ENCODE measurements at places on chromosomes 4 and X.

DNA sequence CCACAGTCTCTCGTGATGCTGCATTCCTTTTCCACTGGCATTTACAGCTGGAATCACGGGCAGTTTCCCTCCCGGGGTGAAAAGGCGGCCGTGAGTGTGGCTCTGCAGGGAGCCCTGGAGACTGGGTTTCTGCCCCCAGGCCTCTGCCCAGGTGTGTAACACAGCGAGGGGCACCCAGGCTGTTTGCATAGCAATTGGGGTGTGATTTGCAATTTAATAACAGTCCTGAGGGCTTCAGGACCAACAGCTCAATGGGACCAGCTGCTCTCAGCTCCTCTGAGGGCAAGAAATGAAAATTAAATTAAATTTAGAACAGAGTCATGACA, 99.0 kb upstream of the SHOX start:
- H3K27ac ChIP-seq: no peak overlapping the region
- no peak overlapping the region for H3K4me3 ChIP-seq
- H3K4me1 ChIP-seq: peaks cover under 1% of the 10 kb centered on the region

DNA sequence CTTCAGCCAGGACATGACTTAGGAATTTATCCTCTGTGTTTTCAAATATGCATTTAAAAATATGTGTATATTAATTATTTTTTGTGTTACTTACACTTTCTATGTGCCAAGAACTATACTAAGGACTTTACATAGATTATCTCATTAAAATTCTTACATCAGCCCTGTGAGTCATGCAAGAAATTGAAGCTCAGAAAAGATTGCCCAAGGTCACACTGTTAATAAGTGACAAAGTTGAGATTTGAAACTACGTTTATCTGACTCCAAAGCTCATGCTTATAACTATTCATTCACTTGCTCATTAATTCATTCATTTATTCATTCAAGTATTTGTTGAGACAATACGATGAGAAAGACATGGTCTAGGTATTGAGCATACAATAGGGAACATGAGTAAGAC, 62.9 kb upstream of the CHRDL1 start:
- peaks cover 11% of the 10 kb centered on the region for H3K4me1 ChIP-seq
- H3K27ac ChIP-seq: no peak overlapping the region
- H3K27me3 ChIP-seq: peaks cover 4% of the 10 kb centered on the region
- H3K36me3 ChIP-seq: no peaks in the 10 kb centered on the region
- no peak for DNase-seq
- no peak overlapping the region for H3K4me3 ChIP-seq

DNA sequence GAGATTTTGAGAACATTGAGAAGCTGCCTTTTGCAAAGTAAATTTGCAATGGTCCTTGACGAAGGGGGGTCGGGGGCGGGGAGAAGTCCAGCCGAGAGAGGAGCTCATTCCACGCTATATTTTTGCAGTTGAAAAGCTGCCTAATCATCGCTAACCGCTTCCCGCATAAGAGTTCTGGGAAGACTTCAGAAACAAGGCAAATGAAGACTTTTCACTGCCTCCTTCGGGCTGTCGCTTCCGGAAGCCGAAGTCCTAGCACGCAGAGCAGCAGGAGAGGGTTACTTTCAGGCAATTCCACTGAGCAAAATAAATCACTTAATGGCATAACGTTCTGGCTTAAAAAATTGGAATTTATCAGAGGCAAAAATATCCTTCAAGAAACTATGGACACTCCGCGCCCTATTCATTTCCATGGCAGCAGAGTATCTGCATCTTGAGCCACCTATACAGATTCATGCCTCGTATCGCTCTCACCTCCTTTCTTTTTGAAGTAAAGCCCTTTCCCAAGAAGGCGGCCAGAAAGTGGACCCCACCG, 2.6 kb upstream of the LRAT start:
- H3K4me1 ChIP-seq: peaks cover 34% of the 10 kb centered on the region
- no peak for DNase-seq
- H3K36me3 ChIP-seq: no peaks in the 10 kb centered on the region
- peaks cover 77% of the 10 kb centered on the region for H3K27me3 ChIP-seq
- peak overlapping the region; percentile 63 for H3K4me3 ChIP-seq
- no peak overlapping the region for H3K27ac ChIP-seq

GRCh38 chr4:8055206-8055605, 103.4 kb downstream of the ABLIM2 start:
- peaks cover 10% of the 10 kb centered on the region for H3K27me3 ChIP-seq
- H3K36me3 ChIP-seq: peaks cover 5% of the 10 kb centered on the region
- H3K4me1 ChIP-seq: peaks cover 25% of the 10 kb centered on the region

GRCh38 chr4:136103616-136104015, 1428.7 kb downstream of the PCDH18 start:
- H3K27me3 ChIP-seq: no peaks in the 10 kb centered on the region
- no peak overlapping the region for H3K4me3 ChIP-seq
- H3K36me3 ChIP-seq: no peaks in the 10 kb centered on the region

DNA sequence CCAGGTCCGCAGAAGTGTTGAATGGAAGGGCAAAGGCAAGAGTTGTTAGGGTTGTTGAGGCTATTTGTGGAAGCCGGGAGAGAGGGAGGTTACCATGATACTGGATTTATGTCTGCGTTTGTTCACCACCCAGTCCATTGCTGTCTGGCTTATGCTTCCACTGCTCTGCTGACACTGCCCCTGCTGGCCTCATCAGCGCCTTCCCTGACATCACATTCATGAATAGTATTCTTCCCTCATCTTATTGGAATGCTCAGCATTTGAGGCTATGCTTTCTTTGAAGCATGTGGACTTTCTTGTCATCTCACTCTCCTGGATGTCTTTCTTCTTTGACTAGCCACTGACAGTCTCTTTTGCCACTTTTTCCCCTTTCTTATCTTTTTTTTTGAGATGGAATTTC, 10.3 kb downstream of the GNL3L start:
- no peak for DNase-seq
- H3K36me3 ChIP-seq: peaks cover 51% of the 10 kb centered on the region
- no peaks in the 10 kb centered on the region for H3K4me1 ChIP-seq
- no peak overlapping the region for H3K4me3 ChIP-seq
- peaks cover 4% of the 10 kb centered on the region for H3K27me3 ChIP-seq

GRCh38 chr4:174177536-174177935, 105.9 kb downstream of the FBXO8 start:
- no peak for DNase-seq
- H3K27me3 ChIP-seq: peaks cover 10% of the 10 kb centered on the region
- no peaks in the 10 kb centered on the region for H3K36me3 ChIP-seq
- H3K4me3 ChIP-seq: no peak overlapping the region
- no peaks in the 10 kb centered on the region for H3K4me1 ChIP-seq
- H3K27ac ChIP-seq: no peak overlapping the region

DNA sequence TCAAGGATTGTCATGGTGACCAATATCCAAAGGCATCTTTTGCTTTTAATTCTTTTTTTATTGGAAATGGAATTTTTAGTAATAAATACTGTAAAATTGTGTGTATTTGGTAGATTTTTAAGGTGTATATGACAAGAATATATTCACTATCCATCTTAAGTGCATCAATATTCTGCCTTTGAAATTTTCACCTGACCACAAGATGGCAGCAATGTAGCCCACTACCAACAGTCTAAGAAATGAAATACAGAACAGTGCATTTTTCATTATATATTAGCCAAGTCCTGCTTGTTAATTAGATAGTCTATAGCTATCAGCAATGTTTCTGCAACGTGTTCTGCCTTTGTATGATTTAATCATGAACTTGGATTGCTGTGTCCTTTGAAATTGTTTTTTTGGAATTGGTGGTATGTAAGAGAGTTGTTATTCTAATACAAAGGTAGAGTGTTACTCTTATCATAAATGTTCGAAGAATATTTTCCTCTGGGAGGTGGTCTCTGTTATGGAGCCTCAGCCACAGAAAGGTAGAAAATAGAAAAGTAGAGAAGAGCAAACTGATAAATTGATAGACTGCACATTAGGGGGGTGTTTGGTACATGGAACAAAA, 38.2 kb downstream of the HPGDS start:
- H3K4me3 ChIP-seq: no peak overlapping the region
- no peaks in the 10 kb centered on the region for H3K4me1 ChIP-seq
- no peaks in the 10 kb centered on the region for H3K36me3 ChIP-seq

- no peaks in the 10 kb centered on the region for H3K36me3 ChIP-seq
- no peak overlapping the region for H3K4me3 ChIP-seq
- H3K27ac ChIP-seq: no peak overlapping the region
- H3K27me3 ChIP-seq: no peaks in the 10 kb centered on the region
These were observed 242.7 kb downstream of the MID1IP1 start for GRCh38 chrX:39043838-39044550.

- no peak for DNase-seq
- H3K27me3 ChIP-seq: no peaks in the 10 kb centered on the region
- peak overlapping the region; percentile 31 for H3K27ac ChIP-seq
These were observed 157.9 kb downstream of the DHRSX start for GRCh38 chrX:2342874-2343273.

DNA sequence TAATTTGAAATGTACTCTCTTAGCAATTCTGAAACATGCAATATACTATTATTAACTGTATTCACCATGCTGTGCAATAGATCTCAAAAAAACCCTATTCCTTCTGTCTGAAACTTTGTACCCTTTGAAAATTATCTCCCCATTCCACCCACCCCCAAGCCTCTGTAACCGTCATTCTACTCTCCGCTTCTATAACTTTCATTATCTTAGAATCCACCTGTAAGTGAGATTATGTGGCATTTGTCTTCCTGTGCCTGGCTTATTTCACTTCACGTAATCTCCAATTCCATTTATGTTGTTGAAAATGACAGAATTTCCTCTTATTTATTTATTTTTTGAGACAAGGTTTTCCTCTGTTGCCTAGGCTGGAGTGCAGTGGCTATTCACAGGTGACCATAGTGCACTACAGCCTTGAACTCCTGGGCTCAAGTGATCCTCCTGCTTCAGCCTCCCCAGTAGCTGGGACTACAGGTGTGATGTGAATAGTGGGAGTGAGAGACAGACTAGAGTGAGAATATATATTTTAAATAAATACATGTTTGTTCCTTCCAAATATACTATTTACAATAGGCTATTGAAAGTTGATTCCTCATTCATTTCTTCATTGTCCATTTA, 30.5 kb downstream of the VSIG4 start:
- H3K27me3 ChIP-seq: no peaks in the 10 kb centered on the region
- H3K4me3 ChIP-seq: no peak overlapping the region
- H3K4me1 ChIP-seq: no peaks in the 10 kb centered on the region
- H3K27ac ChIP-seq: no peak overlapping the region

DNA sequence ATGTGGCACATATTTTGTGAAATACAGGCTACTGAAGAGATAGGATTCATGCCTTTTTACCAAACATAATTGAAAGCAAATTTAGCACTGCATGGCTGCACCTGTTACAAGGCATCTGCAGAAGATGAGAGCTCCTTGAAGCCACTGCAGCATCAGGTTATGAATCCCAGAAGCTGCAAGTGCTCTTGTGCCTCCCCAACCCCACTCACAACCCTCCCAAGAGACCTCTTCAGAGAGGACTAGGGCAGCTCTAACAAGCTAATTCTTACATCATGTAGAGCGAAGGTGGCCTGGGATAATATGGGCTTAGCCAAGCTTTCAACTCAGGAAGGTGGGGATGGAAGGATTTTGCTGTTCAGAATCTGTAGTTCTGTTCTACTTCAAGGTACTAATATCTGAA, 27.2 kb downstream of the MFAP3L start:
- H3K27me3 ChIP-seq: peaks cover 3% of the 10 kb centered on the region
- no peak overlapping the region for H3K4me3 ChIP-seq
- H3K4me1 ChIP-seq: peaks cover 10% of the 10 kb centered on the region
- DNase-seq: no peak
- no peak overlapping the region for H3K27ac ChIP-seq
- H3K36me3 ChIP-seq: no peaks in the 10 kb centered on the region

DNA sequence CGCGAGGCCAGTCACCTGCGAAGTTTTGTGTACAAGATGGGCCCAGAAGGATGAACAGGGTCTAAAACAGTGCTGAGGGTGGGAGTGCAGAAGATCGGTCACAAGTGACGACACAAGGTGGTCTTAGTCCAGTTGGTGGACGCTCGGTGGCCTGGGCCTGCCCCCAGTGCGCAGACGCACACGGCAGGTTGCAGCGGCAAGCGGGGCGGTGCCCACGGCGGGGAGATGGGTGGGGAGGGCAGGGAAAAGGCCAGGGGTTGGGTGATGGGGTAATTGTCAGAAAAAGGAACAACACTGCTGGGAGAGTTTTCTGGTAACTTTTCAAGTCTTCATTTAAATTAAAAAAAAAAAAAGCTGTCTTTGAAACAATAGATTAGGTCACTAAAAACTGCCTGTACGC, 1.0 kb upstream of the PRDX4 start:
- no peaks in the 10 kb centered on the region for H3K27me3 ChIP-seq
- H3K4me1 ChIP-seq: peaks cover 36% of the 10 kb centered on the region
- no peak for DNase-seq
- H3K36me3 ChIP-seq: peaks cover 7% of the 10 kb centered on the region
- H3K4me3 ChIP-seq: peak overlapping the region; percentile 62
- H3K27ac ChIP-seq: no peak overlapping the region

DNA sequence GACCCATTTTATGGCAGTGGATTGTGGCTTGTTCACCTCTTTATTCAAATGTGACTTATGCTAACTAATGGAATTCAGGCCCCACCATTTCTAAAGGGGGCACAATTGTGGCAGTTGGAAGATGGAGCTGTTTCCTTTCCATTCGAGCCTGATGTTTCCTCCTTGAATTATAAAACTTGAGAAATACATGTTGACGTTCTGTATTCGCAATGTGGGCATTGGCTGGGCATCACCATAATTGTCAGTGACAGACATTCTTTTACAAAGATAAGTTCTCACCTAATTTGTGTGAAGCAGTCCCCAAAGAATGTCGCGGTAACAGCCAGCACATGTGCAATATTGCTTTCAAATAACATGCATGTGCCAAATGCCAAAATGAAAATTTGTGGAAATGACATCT, 1070.2 kb upstream of the TENM3 start:
- peaks cover 3% of the 10 kb centered on the region for H3K27me3 ChIP-seq
- peaks cover 5% of the 10 kb centered on the region for H3K4me1 ChIP-seq
- H3K27ac ChIP-seq: no peak overlapping the region
- H3K4me3 ChIP-seq: no peak overlapping the region
- DNase-seq: no peak

DNA sequence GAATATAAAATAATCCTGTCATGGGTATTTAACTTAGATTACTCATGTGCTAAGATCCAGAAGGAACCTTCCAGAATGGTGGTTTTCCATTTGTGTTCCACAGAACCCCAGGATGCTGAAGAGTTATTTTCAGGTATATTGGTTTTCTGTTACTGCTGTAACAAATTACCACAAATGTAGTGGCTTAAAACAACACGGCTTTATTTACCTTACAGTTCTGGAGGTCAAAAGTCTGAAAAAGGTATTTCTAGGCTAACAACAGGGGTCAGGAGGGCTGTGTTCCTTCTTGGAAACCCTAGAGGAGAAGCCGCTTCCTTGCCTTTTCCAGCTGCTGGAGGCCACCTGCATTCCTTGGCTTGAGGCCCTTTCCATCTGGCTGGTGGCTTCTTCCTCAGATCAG, 57.9 kb upstream of the HPSE start:
- no peak overlapping the region for H3K4me3 ChIP-seq
- H3K4me1 ChIP-seq: peaks cover 40% of the 10 kb centered on the region
- DNase-seq: no peak
- H3K36me3 ChIP-seq: peaks cover 4% of the 10 kb centered on the region
- peaks cover 10% of the 10 kb centered on the region for H3K27me3 ChIP-seq
- no peak overlapping the region for H3K27ac ChIP-seq

Measured in nephron progenitor cell (in vitro differentiated cells).